ENCODE measurements at places on chromosomes 16 and 17.

- DNase-seq = no peak
Measured at GRCh38 chr17:39711851-39712250, 12.0 kb downstream of the ERBB2 start.

DNA sequence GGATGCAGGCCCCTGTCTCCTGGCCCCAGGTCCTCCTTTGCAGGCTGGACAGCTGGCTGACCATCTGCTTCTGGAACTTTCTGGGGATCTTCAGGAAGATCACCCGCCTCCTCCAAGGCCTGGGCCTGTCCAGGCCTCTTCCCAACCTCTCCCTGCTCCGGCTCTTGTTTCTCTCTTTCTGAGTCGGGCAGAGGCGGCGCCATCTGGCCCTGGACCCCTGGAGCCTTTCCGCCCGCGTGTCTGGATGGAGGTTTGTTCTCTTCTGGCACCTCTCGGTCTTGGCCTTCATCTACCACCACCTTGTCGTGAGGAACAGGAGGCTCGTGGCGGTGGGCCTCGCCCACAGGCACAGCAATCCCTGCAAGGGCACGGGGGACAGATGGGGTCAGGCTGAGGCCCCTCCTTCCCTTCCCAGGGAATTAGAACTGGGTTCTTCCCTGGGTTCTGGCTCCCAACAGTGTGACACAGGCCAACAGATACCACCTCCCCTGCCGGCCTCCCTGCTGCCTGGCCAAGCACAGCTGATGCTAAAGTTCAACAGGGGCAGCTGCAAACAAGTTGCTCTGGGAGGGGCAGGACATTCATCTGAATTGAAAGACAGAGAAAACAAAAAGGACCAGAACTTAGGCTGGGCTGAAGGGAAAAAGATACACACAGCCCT lies 13.3 kb downstream of the NDUFAF8 start:
- no peak for DNase-seq

- no peak for DNase-seq
Measured at GRCh38 chr17:20206068-20206467, 196.9 kb downstream of the SPECC1 start.

DNA sequence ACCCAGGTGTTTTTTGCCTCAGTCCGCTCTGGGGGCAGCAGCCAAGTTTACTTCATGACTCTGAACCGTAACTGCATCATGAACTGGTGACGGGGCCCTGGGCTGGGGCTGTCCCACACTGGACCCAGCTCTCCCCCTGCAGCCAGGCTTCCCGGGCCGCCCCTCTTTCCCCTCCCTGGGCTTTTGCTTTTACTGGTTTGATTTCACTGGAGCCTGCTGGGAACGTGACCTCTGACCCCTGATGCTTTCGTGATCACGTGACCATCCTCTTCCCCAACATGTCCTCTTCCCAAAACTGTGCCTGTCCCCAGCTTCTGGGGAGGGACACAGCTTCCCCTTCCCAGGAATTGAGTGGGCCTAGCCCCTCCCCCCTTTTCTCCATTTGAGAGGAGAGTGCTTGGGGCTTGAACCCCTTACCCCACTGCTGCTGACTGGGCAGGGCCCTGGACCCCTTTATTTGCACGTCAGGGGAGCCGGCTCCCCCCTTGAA lies 2.1 kb upstream of the C17orf107 start:
- no peak for DNase-seq

GRCh38 chr17:6753006-6753445 lies 2.8 kb upstream of the XAF1 start:
- DNase-seq = no peak

DNA sequence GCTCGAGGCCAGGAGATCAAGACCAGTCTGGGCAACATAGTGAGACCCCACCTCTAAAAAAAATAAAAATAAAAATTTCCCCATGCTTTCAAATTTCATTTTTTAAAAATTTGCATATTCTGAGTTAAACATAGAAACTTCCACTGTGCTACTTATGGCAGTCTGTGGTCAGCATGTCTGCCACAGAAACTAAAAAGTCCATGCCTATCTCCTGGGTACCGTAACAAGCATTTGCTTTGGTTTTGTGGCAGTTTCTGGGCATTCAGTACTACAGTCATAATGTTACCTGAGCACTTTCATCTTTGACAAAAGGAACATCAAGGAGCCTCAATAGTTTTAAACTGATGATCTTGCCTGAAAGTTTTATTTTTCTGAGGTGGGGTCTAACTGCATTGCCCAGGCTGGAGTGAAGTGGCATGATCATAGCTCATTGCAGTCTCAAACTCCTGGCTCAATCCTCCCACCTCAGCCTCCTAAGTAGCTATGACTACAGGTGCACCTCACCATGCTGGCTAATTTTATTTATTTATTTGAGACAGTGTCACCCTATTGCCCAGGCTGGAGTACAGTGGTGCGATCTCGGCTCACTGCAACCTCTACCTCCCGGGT lies 13.2 kb upstream of the ITGA2B start:
- no peak for DNase-seq

- no peak for DNase-seq
Measured at GRCh38 chr16:61797296-61797795, 238.9 kb downstream of the CDH8 start.

- DNase-seq = no peak
Measured at GRCh38 chr16:85528528-85529387, 84.4 kb upstream of the GSE1 start.

- DNase-seq = no peak
Measured at GRCh38 chr17:15122857-15123256, 142.3 kb downstream of the PMP22 start.

DNA sequence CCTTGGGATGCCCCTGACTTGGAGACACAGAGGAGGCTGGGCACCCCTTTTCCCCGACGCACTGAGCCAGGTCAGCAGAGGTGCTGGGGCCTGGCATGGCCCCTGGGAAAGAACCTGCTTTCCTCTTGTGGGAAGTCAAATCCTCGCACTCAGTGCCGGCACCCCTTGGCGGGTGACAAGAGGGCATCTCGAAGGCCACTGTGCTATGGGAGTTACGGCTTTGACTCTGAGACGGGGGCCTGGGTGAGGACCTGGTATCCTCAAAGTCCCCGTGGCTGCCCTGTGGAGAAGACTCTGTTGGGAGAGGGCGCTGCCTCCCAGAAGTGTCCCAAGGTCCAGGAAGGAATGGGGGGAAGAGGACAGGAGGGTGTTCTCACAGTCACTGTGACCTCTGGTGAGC lies 117.0 kb downstream of the METRNL start:
- no peak for DNase-seq

- no peak for DNase-seq
Measured at GRCh38 chr16:70511833-70512232, 11.5 kb downstream of the COG4 start.

- DNase-seq = no peak
Measured at GRCh38 chr17:14334276-14334840, 33.5 kb downstream of the HS3ST3B1 start.

GRCh38 chr17:54968988-54969332 lies 395 bp downstream of the STXBP4 start:
- DNase-seq = no peak

GRCh38 chr17:7242717-7243452 lies 636 bp upstream of the GABARAP start:
- peak; percentile 79 for DNase-seq

GRCh38 chr17:18116078-18116477 lies 7.5 kb downstream of the MYO15A start:
- no peak for DNase-seq

DNA sequence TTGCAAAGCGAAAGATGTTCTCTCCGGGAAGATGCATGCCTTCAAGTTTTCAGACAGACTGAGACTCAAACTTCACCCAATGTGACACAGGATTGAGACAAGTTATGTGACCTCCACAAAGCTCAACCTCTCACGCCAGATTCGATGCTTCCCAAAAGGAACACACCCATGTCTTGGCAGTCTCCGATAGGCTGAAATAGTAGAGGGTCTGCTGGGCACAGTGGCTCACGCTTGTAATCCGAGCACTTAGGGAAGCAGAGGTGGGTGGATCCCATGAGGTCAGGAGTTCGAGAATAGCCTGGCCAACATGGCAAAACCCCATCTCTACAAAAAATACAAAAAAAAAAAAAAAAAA lies 22.1 kb downstream of the ZFHX3 start:
- no peak for DNase-seq

- no peak for DNase-seq
Measured at GRCh38 chr16:85187447-85187846, 75.2 kb upstream of the CIBAR2 start.

DNA sequence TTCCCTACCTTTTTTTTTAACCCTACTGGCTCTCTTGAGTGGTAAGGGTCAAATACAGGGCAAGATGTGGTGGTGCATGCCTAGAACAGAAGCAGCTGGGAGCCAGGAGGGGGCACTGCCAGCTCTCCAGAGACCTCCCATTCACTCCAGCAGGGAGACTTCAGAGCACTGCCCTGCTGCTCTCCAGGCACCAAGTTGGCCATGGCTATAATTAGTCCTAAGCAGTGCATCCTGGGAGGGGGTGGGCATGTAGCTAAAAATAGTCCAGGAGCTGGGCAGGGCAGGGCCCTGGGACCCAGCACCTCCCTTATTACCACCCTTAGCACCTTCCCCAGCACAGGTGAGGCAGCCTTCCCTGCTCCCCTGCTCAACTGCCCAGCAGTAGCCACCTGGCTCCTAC lies 3.5 kb downstream of the CORO6 start:
- DNase-seq = no peak
